HEK293T (cell line): ENCODE measurements at places on chromosomes 7 and 10.
A peak's percentile ranks its signal among the peaks of the same experiment; 100 is the strongest.

- DNase-seq = no peak
Observed at GRCh38 chr7:137474540-137475026, 131.1 kb upstream of the PTN start.

GRCh38 chr7:12539681-12540080 lies 30.8 kb upstream of the SCIN start:
- DNase-seq = no peak

DNA sequence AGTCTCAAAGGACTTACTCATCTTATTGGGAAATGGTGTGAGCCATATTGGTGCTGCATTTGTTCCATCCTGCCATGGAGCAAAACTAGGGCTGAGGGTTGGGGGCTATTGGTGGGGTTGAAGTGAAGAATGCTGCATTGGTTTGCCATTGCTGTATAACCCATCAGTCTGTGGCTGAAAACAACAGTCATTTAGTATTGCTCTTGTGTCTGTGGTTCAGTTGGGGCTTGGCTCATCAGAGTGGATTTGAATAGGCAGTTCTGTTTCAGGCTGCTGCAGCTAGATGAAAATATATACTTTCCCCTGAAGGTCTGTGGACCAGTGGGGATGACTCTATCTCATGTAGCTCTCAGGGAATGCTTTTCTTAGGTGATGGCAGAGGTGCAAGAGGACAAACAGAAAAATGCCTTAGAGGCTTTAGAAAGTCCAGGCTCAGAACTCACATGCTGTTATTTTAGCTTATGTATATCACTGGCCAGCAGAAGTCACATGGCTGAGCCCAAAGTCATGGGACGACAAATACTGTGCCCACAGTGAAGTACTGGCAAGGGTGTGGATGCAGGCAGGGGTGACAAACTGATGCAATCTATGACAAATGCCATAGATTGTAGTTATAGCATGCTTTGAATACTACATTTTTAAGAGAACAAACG lies 15.2 kb upstream of the EXOC6 start:
- no peak for DNase-seq

DNA sequence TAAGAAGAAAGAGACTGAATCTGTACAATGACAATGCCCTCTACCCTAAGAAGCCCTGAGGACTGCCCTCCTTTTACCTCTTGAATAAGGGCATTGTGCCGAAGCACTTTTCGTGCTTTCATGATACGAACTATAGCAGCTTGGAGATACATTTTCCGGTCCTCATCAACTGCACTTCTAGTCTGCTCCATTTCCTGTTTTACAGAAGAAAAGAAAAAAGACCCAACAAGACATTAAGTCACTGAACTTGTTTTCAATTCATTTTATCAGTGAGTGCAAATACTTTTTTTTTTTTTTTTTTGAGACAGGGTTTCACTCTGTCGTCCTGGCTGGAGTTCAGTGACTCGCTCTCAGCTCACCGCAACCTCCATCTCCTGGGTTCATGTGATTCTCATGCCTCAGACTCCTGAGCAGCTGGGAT lies 78.4 kb downstream of the CUL2 start:
- DNase-seq = no peak

GRCh38 chr7:139822855-139823254 lies 6.2 kb upstream of the TBXAS1 start:
- no peak for DNase-seq

DNA sequence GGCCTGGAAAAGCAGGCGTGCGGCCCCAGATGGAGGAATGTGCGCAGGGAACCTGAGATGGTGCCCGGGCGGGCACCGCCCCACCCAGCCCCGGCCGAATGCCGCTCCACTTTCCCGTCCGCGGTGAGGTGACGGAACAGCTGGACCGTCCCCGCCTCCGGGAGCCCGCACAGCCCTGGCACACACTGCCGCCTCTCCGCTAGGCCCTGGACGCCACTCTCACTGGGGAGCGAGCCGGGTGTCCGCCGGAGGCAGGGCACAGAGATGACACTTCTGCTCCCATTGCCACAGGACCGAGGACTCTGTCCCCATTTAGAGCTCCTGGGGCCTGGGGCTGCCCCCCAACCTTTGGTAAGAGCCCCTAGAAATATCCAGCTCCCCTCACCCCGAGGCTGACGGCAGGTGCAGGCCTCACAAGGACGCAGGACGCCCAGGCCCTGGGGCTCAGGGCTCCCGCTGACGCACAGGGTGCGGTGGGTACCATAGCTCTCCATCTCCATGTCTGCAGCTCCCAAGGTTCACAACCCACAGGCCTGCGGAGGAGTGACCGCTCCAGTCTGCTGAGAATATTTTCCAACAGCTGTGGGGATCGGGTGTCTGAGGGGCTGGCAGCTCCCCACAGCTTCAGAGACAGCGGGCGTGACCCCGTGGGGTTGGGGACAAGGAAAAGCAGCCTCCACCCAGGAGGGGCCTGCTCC lies 52.2 kb upstream of the PDGFA start:
- no peak for DNase-seq

GRCh38 chr10:16845248-16845647 lies 28.0 kb upstream of the RSU1 start:
- no peak for DNase-seq

DNA sequence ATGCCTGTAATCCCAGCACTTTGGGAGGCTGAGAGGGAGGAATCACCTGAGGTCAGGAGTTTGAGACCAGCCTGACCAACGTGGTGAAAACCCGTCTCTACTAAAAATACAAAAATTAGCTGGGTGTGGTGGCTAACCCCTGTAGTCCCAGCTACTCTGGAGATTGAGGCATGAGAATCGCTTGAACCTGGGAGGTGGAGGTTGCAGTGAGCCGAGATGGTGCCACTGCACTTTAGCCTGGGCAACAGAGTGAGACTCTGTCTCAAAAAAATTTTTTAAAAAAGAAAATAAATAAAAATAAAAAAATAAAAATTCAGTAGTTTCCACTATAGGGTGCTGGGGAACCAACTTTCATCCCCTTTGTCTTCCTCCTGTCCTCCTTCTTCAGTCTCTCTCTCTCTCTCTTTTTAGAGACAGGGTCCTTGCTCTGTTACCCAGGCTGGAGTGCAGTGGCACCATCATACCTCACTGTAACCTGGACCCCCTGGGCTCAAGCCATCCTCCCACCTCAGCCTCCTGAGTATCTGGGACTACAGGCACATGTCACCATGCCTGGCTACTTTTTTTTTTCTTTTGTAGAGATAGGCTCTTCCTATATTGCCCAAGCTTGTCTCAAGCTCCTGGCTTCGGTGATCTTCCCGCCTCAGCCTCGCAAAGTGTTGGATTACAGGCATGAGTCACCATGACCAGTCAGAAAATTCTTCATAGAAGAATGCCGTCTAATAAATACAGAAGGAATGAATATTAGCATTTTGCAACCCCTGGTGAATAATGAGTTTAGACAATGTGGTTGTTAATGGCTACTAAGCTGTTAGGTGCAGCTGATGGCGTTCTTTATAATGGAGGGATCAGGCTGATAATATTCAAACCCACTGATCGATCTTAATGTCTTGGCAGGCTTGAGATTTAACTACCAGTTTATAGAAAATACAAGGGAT lies 20.6 kb downstream of the RBM20 start:
- no peak for DNase-seq

GRCh38 chr7:74655768-74656440 lies 1.6 kb upstream of the GTF2I start:
- DNase-seq = no peak

- no peak for DNase-seq
Observed at GRCh38 chr10:129615921-129616525, 149.0 kb downstream of the MGMT start.

GRCh38 chr7:82672078-82672477 lies 228.5 kb upstream of the CACNA2D1 start:
- DNase-seq = no peak

DNA sequence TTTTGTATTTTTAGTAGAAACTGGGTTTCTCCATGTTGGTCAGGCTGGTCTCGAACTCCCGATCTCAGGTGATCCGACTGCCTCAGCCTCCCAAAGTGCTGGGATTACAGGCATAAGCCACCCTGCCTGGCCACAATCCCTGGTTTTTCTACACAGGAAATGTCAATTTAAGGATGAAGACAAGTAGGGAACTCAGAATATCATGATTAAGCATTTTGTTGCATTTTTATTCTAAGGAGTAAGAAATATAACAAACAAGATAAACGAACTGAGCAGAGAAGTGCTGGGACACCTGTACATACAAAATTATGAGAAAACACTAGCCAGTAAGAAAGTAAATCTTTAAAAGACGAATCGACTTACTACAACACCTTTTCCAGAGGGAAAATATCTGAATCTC lies 69.3 kb downstream of the CUBN start:
- no peak for DNase-seq

GRCh38 chr10:6070660-6071059 lies 8.5 kb upstream of the IL2RA start:
- no peak for DNase-seq

DNA sequence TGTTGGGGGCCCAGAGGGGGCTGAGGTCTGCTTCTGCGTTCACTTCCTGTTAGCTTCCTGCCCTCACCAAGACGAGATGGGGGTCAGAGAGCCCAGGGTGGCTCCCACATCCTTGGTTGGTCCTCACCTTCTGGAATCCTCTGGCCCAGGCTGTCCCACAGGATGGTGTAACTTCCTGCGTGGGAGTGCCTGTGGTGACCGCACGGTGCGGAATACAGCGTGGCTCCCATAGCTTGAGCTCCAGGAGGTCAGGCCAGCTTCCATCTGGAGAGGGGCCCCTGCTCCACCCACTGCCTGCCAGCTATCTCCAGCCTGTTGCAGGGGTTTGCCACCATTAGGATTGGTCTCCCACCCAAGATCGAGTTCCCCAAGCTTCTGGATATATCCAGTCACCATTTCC lies 681.2 kb upstream of the FOXK1 start:
- no peak for DNase-seq

- no peak for DNase-seq
Observed at GRCh38 chr7:25261545-25262140, 33.4 kb upstream of the NPVF start.

DNA sequence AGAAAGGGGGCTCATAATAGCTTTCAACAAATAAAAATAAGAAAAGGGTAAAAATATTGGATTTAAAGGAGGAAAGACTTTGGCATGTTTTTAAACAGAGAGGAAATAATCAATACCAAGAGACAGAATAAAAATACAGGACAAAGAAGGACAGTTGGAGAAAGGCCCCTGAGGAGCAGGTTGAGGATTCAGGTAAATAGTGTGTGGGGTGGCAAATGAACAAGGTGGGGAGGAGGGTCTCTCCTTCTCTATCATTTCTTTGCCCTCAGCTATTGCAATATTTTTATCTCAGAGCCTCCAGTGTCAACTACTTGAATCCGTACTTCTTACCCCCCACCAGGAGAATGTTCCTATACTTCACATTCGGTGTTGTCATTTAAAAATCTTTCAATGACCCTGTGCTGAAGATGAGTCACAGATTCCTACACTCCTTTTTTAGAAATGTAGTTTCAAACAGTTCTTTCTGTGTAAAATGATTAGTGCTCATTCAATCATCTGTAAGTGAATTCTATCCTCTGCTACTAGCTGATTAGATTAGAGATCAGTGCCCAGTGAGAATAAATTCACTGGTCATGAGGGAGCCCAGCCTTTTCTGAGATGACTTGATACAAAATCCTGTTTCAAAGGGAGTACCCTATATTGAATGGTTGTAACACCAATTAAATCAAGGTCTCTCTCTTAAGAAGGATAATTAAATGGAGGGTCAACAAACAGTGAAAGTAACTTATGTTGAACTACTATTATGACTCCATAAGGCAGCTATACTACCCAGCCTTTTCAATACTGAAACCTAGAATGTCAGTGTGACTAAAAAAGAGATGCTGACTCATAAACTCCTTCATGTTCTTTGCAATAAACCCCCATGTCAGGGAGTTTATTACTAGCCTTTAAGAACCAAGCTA lies 50.4 kb upstream of the WNT16 start:
- DNase-seq = no peak

GRCh38 chr7:81527651-81528050 lies 242.2 kb downstream of the HGF start:
- no peak for DNase-seq

GRCh38 chr7:82044497-82045080 lies 274.7 kb upstream of the HGF start:
- peak; percentile 16 for DNase-seq

DNA sequence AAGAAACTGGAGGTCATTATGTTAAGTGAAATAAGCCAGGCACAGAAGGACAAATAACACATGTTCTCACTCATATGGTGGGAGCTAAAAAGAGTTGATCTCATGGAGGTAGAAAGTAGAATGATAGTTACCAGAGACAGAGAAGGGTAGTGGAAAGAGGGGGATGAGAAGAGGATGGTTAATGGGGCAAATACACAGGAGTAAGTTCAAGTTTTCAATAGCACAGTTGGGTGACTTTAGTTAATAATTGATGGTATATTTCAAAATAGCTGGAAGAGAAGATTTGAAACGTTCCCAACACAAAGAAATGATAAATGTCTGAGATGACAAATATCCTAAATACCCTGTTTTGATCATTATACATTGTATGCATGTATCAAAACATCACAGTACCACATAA lies 261.8 kb downstream of the THSD7A start:
- DNase-seq = no peak

DNA sequence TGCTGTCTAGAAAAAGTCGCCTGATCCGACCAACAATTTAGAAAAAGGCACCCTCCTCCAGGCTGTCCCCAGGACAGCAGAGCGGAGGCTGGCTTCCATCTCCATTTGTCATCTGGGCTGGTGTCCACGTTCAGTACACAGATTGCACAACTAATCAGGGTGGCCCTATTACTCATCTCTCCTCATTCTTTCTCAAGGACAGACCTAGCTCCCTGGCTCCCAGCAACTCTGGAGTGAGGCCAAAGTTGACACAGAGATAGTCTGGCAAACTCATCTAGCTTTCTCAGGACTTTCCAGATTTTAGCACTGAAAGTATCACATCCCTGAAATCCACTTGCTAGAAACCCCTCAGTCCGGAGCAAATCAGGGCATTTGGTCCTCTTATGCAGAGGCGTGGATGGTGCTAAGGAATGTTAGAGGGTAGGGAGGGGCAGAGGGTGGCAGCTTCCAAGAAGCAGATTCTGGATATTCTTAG lies 75.1 kb downstream of the DNAH11 start:
- DNase-seq = no peak

GRCh38 chr7:90187507-90188050 lies 24.0 kb upstream of the STEAP2 start:
- DNase-seq = no peak

DNA sequence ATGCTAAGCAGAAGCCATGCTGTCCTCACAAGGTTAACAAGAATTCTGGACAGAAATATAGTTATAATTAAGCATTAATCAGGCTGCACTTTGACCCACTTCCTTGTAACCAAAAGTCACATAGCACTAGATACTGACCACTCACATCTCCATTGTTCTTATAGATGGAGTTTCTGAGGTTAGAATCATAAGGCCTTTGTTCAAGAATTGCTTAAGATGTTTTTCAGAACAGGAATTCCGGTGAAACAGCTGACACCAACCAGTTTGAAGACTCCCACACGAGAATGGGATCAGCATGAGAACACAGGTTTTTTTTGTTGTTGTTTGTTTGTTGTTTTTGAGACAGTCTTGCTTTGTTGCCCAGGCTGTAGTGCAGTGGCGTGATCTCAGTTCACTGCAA lies 488.3 kb upstream of the NRP1 start:
- DNase-seq = no peak

GRCh38 chr10:50512743-50513416 lies 110.9 kb downstream of the SGMS1 start:
- DNase-seq = no peak

GRCh38 chr10:124289851-124290795 lies 128.6 kb downstream of the OAT start:
- DNase-seq = no peak
